Neural cell (in vitro differentiated cells): ENCODE measurements at places on chromosomes 12 and 14. TPM values are rescaled to one million over a fixed set of nuclear protein-coding genes. Genes with fewer than 3 reads are reported as not detected.

RNASE7 gene
- polyA plus RNA-seq = not detected in 2 replicates

ARHGAP9 gene
- polyA plus RNA-seq = not detected in 2 replicates

C12orf60 gene
- polyA plus RNA-seq = 3.8 and 4.8 TPM in 2 replicates

TDRD9 gene
- 15.9 and 25.6 TPM in 2 replicates for polyA plus RNA-seq

NKX2-1 gene
- 1.5 and 5.0 TPM in 2 replicates for polyA plus RNA-seq

MYO1H gene
- polyA plus RNA-seq = 9.2 and 10.6 TPM in 2 replicates

CLEC2A gene
- polyA plus RNA-seq = not detected in 2 replicates

ZFHX2 gene
- polyA plus RNA-seq = 0.72 and 1.7 TPM in 2 replicates

NFATC4 gene
- 0.22 and 0.48 TPM in 2 replicates for polyA plus RNA-seq

PLCZ1 gene
- not detected in 2 replicates for polyA plus RNA-seq

CRACR2A gene
- 0.58 and 2.1 TPM in 2 replicates for polyA plus RNA-seq
